OCI-M1 (cell line): ENCODE measurements at places on chromosomes 4 and X.

GRCh38 chr4:154719087-154719486, 24.7 kb upstream of the LRAT start:
- peak; percentile 37 for DNase-seq

DNA sequence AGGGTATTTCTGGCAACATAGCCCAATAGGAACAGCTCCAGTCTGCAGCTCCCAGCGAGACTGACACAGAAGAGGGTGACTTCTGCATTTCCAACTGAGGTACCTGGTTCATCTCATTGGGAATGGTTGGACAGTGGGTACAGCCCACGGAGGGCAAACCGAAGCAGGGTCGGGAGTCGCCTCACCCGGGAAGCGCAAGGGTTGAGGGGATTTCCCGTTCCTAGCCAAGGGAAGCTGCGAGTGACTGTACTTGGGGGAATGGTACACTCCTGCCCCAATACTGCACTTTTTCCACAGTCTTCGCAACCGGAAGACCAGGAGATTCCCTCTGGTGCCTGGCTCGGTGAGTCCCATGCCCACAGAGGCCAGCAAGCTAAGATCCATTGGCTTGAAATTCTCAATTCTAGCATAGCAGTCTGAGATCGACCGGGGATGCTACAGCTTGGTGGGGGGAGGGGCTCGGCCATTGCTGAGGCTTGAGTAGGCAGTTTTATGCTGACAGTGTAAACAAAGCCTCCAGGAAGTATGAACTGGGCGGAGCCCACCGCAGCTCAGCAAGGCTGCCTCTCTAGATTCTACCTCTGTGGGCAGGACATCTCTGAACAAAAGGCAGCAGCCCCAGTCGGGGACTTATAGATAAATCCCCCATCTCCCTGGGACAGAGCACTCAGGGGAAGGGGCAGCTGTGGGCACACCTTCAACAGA, 14.0 kb upstream of the ADAD1 start:
- peak; percentile 46 for DNase-seq

- DNase-seq = no peak
These were observed 46.6 kb downstream of the SLC39A8 start for GRCh38 chr4:102298716-102299115.

DNA sequence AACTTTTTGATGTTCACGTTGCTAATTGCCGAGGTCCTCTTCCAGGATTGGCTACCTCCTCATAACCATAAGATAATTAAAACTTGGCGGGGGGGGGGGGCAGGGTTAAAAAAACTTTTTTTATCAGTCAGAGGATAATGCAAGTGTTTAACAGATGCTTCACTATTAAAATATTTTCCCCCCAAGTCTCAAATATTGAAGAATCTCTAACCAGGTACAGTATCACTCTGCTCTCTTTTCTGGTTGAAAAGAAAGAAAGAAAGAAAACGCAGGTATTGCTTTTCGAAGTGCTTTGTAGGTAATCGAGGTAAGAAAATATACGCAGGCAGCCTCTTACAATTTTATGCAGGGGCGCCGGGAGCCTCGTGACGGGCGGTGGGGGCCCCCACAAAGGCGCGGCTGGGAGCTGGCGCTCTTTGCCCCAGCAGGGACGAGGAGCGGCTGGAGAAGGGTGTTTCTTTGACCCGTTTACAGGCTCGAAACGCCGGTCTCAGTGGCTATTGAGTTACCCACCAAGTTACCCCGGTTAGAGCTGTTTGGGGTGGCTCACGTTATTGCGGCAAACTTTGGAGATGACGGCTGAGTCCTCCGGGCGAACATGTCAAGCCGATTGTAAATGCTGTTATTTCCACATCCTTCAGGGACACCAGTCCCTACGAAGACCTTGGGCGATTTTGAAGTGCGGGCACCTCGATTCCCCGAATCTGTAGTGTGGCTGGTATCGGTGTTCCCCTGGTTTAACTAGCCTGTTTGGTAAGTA, 477 bp upstream of the HAND2 start:
- no peak for DNase-seq

- DNase-seq = peak; percentile 73
These were observed 580.8 kb upstream of the MAGEB2 start for GRCh38 chrX:29634516-29634915.

- peak; percentile 24 for DNase-seq
These were observed 3.4 kb downstream of the TEX13B start for GRCh38 chrX:107978707-107979307.

DNA sequence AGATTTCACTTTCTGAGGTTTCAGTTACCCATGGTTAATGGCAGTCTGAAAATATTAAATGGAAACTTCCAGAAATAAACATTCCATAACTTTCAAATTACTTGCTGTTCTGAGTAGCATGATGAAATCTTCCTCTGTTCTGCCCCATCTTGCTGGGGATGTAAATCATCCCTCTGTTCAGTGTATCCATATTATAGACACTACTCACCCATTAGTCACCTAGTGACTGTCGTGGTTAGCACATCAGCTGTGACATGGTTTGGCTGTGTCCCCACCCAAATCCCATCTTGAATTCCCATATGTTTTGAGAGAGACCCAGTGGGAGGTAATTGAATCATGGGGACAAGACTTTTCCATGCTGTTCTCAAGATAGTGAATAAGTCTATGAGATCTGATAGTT, 125.5 kb upstream of the GIMD1 start:
- DNase-seq = no peak
